ENCODE measurements at places on chromosomes 3 and 15.

DNA sequence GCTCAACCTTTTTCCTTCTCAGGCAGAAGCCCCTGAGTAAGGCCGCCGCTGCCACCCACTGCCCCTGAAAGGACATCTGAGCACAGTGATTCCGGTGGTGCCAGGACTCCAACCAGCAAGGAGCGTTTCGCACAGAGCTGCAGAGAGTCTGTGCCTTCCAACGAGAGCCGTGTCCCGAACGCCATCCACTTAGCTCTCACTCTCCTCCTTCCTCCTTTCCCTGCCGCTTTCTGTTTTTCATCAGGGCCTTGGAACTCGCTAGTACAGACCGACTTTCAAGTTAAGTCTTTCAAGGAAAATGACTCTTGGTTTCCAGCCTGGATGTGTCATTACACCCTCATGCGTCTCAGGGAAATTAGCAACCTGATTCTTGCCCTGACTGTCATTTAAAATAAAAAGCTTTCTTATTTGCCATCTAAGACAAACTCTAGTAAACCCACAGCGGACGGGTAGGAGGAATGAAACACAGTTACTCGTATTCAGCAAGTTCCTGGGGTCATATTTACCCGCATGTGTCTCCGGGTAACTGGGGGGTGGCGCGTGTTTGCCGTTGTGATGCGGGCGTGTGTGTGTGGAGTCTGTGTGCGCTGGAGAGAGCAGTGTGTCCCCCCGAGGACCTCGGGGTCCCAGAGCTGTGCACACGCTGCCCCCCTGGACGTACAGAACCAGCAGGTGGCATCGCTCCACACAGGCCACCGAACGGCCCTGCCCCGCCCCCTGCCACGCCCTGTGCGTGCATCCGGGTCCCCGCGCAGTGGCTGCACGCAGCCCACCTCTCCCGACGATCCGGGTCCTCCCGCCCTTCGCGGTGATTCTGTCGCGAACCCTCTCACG lies 30.4 kb upstream of the ALDH1A3 start:
- DNase-seq = peak; percentile 24

DNA sequence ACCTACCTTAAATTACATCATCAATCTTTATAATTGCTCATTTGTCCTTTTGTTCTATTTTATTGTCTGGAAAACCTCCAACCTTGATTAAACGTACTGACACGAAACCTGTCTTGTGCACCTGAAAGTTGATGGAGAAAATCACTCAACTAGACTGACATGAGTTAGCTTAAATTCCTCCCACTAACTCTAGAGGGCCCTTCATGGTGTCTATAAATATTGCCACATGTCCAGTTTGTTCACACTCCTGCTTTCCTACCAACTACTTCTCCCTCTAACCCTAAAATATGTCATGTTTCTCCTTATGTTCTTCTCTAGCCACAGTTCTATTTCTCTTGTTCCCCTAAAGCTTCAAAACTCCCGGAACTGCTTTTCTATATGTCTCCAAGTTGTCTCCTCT lies 59.8 kb upstream of the SGO1 start:
- no peak for DNase-seq

DNA sequence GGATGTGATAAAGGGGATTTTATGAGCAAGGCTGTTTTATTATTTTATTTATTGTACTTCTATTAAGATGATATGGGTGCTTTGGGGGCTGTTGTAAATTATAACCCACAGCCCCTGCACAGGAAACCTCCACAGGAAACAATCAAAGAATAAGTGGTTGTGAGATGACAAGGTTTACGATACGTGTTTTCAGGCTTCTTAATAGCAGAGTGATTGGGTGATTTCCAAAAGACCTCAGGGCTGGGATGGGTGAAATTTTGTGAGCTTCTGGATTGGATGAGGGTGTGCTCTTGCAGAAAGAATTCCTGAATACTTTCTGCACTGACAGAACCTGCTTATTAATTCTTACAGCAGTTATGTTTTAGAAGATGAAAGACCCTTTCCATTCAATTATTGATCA lies 21.4 kb downstream of the CHL1 start:
- DNase-seq = no peak

GRCh38 chr3:149271669-149272068 lies 50.0 kb upstream of the CP start:
- no peak for DNase-seq

DNA sequence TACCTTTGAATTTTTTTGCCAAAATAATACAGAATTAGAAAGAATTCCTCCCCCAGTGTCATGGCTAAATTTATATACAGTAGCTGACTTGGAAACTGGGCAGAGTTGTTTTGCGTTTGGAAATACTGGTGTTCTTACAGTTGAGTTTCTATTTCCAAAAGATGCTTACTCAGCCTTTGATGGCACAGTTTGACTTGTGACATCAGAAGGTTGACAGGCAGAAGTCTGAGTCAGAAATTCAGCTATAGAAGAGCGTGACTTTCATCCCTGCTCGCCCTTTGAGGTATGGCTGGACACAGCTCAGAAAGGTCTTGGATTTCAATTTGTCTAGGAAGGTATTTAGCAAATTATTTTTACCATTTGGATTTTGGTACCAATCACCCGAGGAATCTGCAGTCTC lies 175.8 kb downstream of the VGLL4 start:
- DNase-seq = no peak

DNA sequence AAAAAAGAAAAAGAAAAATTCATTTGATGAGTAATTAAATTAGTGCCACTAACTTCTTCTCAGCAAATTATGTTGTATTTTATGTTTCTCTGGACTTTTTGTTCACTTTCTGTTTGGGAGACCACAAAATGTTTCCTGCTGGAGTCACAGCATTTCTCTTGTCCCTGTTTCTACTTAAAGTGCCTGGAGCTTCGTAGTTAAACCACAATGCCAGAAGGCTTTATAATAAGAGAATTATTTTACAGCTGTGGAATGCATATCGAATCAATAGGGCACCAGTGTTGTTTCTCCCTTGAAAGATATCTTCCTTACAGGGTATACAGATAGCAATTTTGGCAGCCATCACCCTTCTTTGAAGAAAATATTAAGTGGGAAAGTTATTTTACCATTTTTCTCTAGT lies 3.2 kb downstream of the DTWD1 start:
- no peak for DNase-seq

DNA sequence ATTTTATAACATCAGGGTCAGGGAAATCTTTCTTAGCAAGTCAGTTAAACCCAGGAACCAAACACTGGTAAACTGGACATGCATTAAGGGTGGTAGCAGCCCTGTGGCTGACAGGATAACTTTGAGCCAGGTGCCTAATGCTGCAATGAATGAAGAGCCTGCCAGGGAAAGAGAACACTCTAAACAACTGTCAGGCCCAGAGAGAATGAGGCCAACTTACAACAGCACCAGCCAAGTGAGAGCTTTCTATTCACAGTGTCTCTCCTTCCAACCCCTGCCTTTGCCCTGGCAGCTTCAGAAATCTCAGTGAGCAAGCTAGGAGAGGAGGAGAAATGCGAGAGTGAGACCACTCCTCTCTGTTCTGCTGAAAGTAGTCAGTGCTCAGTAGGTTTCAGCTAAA lies 50.4 kb upstream of the ATP2C1 start:
- no peak for DNase-seq

DNA sequence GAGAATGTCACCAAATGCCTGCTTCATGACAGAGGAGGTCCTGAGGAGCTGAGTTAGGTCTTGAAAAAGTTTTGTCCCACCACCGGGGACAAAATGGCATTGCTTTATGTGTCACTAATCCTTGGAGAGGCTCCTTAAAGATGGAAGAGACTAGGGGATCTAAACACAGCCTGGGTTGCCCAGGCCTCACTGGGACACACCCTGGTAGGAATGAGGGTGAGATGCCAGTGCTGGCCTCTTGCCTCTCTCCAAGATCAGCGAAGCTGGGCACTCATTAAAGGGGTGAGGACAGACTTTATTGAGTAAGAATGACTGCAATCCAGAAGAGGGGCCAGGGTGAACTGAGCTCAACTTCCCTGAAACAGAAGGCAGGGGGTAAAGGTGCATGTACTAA lies 58.5 kb upstream of the KLF13 start:
- no peak for DNase-seq

DNA sequence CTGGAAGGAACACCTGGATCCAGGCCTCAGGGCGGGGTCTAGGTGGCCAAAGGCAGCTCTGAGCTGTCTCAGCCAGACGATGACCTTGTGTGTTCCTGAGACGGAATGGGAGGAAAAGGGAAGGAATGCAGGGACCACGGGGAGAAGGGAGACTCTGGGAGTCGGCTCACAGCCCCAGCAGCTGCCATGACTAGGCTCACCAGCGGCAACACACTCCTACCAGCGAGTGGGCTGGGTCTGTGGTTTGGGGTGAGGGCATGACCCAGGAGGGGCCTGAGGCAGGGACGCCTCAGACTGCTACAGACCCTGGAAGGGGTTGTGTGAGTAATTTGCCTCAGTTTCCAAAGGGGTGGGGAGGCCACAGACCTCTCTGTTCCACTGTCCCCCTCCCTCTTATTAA lies 19.8 kb downstream of the IQSEC1 start:
- DNase-seq = no peak

GRCh38 chr15:80480171-80480811 lies 76.1 kb downstream of the ARNT2 start:
- DNase-seq = no peak

- no peak for DNase-seq
Observed at GRCh38 chr3:57727106-57727505, 29.0 kb upstream of the SLMAP start.

GRCh38 chr3:64203216-64203615 lies 22.1 kb downstream of the PRICKLE2 start:
- DNase-seq = no peak

- no peak for DNase-seq
Observed at GRCh38 chr15:69982037-69982436, 115.7 kb downstream of the TLE3 start.

GRCh38 chr15:69508659-69509058 lies 56.0 kb downstream of the RPLP1 start:
- no peak for DNase-seq

DNA sequence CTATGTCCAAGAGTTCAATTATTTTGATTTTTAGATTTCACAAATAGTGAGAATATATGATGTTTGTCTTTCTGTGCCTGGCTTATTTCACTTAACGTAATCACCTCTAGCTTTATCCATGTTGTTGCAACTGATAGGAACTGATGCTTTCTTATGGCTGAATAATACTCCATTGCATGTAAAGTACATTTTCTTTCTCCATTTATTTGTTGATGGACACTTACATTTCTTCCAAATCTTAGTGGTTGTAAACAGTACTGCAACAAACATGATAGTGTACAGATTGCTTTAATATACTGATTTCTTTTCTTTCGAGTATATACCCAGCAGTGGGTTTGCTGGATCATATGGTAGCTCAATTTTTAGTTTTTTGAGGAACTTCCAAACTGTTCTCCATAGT lies 600.6 kb upstream of the SEMA6D start:
- no peak for DNase-seq

DNA sequence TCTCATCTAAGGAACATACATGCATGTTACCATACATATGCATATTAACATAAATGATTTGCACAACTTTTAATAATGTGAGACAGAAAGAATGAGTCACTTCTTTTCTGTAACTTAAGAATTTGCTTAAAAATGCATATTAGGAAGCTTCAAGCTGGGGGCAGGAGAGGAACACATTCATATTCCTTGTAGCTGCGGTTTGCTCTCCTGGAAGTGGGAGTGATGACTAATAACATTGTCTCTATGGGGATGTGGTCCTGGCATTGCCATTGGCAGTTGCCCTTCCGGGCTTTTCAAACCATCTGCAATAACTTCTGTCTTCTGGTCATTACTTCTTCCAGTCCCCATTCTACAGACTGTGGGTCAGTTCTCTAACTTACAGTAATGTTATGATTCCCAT lies 15.6 kb downstream of the CHST2 start:
- peak; percentile 72 for DNase-seq

DNA sequence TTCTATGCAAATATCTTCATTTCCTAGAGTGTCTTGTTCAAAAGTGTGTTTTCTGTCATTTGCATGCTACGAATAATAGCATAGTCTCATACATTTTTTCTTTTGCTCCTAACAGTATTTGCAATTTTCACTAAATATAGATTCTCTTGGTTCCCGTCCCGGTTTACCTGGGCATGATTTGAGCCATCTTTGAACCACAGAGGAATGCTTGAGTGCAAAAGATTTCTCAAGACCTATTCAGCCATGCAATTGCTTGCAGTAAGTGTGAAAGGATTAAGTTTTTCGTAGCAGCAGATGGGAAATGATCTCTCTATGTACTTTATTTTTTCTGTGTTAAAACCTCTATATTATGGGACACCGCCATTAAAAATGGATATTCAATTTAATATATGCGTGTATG lies 733.0 kb downstream of the ZPLD1 start:
- DNase-seq = no peak

DNA sequence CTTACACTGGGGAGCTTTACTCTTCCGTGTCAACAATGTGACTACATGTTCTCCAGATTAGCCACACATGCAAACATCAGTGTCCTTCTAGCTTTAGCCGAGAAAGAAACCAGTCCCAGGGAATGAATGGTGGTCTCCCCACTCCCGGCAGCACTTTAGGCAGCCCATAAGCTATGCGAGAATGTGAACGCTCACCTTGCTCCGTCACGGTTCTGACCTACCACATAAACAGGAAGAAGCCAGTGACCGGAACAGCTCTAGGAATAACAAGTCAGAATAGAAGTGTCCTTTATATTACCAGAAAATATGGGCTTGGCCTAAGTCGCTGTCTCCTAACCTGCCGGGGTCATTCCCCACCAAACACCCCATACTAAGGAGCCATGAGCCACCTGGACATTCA lies 98.0 kb upstream of the ABHD17C start:
- DNase-seq = no peak

- DNase-seq = no peak
Observed at GRCh38 chr15:63442080-63442479, 60.4 kb upstream of the CA12 start.

- peak; percentile 83 for DNase-seq
Observed at GRCh38 chr3:88019024-88019423, 39.8 kb downstream of the CGGBP1 start.

GRCh38 chr3:194573680-194574437 lies 59.4 kb downstream of the TMEM44 start:
- DNase-seq = no peak

DNA sequence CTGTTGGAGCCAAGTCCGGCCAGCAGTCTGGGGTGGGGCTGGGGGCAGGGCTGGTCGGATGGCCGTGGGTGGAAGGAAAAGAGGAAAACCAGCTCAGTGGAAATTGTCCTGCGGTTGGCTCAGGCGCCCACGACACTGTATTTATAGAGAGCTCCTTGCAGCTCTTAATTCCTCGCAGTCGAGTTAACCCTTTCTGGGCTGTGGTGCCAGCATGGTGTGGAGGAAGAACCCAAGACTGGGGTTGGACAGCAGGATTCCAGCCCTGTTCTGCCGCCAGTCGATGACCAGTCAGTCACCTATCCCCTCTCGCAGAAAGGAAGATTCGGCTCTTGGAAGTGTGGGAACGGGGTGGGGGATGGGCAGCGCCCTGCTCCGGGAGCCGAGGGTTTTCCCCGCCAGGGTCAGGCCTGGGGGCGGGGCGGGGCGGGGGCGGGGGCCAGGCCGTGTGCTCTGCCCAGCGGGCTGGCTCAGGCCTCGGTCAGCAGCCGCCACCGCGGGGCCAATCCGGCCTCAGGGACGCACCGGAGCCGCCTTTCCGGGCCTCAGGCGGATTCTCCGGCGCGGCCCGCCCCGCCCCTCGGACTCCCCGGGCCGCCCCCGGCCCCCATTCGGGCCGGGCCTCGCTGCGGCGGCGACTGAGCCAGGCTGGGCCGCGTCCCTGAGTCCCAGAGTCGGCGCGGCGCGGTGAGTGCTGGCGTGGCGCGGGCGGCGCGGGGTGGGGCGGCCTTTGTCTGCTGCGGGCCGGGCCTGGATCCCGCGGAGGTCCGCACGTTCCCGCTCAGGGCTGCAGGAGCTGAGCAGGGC lies at the start of gene CD276:
CD276 (plus strand) TSS at position 607 of the 804 bp plus-strand sequence. CDS start 15,257 bp downstream, outside the sequence.
- DNase-seq = peak; percentile 66

- peak; percentile 79 for DNase-seq
Observed at GRCh38 chr3:196837819-196838420, 29.8 kb upstream of the SENP5 start.
